Foreskin keratinocyte (primary cell): ENCODE measurements at places on chromosomes 2 and 18. TPM values are rescaled to one million over a fixed set of nuclear protein-coding genes. Genes with fewer than 3 reads are reported as not detected.

SPEG gene
- 27.4 and 28.7 TPM in 2 replicates for polyA plus RNA-seq

SERPINB13 gene
- polyA plus RNA-seq: 2.0 and 2.7 TPM in 2 replicates

ASAP2 gene
- 20.8 and 21.8 TPM in 2 replicates for polyA plus RNA-seq

SP140 gene
- polyA plus RNA-seq: 0.19 and 0.37 TPM in 2 replicates

GPR35 gene
- 0.03 and 0.07 TPM in 2 replicates for polyA plus RNA-seq

PAX8 gene
- polyA plus RNA-seq: 4.5 and 5.7 TPM in 2 replicates

TMEM247 gene
- polyA plus RNA-seq: not detected in 2 replicates

EFR3B gene
- 0.07 and 0.12 TPM in 2 replicates for polyA plus RNA-seq
